Cortex of kidney (tissue), 1 donor: ENCODE measurements at places on chromosomes 12 and 14.

DNA sequence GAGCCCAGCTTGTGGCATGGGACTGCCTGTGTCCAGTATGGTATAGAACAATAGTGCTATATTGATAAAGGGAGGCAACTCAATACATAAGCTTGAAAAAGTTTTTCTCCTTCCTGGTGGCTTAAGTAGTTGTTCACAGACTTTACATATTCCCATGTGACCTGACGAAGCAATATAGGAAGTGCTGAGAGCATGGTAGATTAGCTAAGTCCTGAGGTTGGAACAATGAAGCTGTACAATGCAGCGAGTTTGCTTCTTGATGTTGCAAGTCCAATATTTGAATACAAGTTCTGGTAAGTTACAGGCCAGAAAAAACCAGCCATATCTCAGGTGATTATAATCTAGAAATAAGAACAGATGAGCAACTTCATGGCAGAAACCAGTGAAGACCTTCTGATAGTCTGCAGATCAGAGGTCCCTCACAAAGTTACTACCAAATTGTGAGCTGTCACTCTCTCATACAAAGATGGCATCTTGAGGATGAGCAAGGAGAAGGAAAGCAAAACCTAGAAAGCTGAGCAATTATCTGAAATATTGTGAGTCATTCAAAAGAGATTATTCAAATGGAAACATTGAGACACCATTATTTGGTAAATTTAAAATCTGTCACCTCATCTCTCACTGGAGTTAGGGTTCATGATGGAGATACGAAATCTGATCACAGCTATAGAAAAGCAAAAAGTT lies 72.9 kb upstream of the BTG1 start:
- no peak for DNase-seq

DNA sequence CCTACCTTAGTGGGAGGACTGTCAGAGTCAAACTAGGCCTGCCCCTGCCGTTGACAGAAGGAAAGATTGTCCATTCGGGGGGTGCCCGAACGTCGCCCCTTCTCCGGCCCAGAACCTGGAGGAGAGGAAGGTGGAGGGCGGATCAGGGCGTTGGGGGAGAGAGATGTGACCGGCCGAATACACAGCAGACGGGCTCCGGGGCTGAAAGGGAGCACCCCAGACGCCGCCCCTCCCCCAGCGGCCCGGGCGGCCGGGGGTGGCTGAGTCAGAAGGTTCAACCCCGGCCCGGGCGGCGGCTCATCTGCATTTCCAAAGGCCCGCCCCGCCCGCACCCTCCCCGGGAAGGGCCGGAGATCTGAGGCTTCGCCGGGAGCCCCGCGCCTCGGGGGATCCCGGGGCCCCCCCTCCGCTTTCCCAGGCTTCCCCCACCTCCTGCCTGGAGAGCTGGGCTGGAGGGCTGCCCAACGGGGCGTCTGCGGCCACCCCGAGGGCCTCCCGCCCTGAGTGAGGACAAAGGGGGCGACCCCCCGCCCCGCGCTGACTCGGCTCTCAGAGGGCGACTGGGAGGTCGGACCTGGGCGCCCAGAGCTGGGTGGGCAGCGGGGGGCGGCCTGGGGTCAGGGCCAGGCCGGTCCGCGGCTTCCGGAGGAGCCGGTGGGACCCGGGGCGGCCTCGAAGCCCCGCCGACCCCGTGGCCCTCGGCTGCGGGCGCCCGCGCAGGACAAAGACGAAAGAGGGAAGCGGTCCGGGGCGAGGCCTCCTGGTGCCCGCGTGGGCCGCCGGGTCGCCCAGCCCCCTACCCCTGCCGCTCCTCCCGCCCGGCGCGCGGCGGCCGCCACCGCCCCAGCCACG lies 3.7 kb upstream of the SETD1B start:
- DNase-seq: no peak

- DNase-seq: no peak
These were observed 11.2 kb downstream of the CEP170B start for GRCh38 chr14:104876251-104876699.

DNA sequence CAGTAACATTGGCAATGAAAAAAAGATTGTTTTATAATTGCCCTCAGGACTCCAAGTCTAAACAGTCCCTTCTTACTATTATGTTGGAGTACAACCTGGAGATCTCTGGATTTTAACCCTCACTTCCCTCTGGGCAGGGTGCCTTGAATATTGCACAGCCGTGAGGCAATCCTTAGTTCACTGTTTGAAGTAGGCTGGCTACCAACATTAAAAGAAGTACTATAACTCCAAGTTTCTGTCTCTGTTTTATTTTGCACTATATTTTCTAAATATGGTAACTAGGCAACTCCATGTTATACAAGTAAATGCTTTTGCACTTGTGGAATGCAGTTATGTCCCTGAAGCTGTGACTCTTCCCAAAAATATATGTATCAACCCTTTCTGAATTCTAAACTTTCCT lies 490.7 kb downstream of the EGLN3 start:
- no peak for DNase-seq

DNA sequence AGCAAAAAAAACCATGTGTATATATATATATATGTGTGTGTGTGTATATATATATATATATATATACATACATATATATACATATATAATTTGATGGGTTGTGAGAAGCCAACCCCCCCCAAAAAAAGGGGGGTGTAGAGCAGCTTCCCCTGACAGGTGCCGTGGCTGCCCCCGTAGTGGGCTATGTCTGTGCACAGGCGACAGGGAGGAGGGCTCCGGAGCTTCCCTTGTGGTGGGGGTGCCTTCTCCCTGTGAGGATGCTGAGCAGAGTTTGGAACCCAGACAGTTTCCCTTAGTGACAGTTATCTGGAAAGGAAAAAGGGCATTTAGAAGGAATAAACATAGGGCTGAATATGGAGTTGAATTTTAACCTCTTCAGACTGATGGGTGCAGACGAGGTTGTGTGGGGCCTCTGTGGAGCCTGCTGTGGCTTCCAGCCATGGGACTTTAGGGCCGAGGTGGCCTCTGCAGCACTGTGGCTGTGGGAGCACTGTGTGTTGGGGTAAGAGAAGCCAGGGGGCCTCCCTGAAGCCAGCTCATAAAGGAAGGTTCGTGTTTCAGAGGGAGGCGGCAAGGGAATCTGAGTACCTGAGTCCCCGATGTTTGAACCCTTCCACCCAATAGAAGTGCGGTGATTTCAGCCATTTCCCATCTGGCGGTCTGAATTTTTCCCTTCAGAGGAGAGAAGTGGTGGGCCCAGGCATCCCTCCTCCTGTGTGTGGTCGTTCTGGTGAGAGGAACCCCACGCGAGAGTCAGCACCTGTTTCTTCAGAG lies 19.8 kb downstream of the XRCC3 start:
- DNase-seq: no peak

DNA sequence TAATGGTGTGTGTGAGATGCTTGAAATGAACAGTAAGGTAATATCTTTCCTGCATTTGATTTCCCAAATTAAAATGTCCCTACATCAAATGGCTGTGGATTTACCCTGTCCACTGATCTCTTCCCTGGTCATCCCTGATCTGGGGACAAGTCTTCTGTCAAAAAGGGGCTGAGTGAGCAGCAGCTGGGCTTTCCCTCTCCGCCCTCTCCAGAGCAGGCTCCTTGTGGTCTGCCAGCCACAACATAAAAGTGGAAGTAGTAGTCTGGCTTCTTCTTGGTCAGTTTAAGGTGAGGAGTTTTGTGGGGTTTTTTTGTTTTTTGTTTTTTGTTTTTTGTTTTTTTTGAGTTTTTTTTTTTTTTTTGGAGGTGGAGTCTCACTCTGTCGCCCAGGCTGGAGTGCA lies 25.2 kb upstream of the PLXNC1 start:
- no peak for DNase-seq

GRCh38 chr12:112898380-112898779 lies 8.4 kb upstream of the OAS1 start:
- DNase-seq: no peak

DNA sequence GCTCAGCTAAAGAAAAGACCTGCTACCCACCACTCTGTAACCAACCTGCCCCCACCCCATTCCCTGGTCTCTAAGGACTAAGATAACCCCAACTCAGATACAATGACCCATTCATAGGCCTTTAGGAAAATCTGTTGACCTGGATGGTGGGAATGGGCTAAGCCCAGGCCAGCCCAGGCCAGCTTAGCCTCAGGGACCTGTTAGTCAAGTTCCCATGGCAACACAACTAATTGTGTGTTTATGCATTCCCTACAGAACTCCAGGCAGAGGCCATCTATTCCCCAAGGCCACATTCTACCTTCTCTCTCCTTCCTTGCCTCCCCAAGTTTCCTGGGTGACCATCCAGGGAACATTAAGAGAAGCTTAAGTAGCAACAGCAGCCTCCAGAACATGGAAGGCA lies 16.1 kb upstream of the KRT8 start:
- no peak for DNase-seq

DNA sequence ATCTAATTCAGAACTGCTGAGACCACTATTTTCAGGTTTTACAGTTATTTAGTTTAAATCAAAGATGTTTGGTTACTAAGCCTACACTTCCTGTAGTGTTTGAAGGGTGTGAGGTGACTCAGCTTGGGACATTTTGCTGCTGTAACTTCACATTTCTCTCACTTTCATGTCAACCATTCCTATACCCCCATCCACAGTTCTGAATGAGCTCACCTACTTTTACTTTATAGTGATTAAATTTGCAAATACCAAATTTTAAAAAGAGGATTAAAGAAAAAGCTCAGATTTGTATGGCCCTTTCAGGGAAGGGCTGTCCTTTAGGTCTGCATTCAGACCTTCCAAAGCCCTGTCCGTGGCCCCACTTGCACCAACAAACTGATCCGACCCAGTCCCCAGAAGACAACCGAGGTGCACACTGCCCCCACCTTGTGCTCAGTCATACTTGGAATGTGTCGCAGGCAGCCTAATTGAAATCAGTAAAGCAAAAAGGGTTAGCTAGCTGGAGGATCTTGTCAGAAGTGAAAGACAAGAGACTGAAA lies 174.4 kb downstream of the MON2 start:
- DNase-seq: no peak

GRCh38 chr14:22314183-22314820 lies 274.7 kb downstream of the DAD1 start:
- DNase-seq: no peak

- no peak for DNase-seq
These were observed 56.4 kb downstream of the MON2 start for GRCh38 chr12:62522984-62523383.

GRCh38 chr14:61553730-61554641 lies 141.3 kb upstream of the HIF1A start:
- no peak for DNase-seq

- DNase-seq: no peak
These were observed 3.8 kb upstream of the SCARB1 start for GRCh38 chr12:124867401-124867930.

GRCh38 chr14:71267007-71267513 lies 359.8 kb downstream of the PCNX1 start:
- no peak for DNase-seq

- no peak for DNase-seq
These were observed 65.5 kb upstream of the PRKD1 start for GRCh38 chr14:29993143-29993542.

DNA sequence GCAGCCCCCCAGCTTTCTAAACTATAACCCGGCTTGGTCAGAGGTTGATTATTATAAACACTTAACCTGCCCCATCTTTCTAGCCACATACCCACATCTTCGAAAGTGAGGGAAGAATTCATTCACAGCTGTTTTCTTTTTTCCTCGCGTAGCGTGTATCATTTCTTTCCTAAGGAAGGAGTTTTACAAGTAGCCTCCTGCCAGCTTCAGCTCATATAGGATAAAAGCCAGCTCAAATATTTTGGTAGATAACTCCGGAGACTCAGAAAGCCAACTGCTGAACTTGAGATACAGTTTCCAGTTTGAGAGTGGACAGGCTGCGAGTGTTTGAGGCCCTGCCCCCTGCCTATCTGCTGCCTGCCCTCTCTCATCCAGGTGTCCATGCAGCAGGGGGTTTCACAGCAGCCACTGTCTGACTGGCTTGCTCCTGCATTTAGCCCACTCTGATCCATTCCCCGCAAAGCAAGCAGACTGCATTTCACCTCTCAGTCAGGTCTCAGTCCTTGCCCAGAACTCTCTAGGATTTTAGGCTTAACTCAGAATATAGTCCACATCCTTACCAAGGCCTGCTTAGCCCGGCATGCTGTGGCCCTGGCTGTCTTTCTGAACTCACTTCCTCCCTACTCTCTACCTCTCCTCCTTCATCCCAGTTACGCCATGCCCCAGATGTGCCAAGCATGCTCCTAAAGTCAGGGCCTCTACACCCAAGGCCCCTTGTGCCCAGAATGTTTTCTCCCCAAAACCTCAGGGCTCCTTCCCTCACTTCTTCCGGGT lies 46.9 kb downstream of the EVL start:
- DNase-seq: no peak

GRCh38 chr12:70812136-70812535 lies 108.4 kb downstream of the PTPRR start:
- no peak for DNase-seq

- no peak for DNase-seq
These were observed 32.8 kb downstream of the ARHGAP5 start for GRCh38 chr14:32109676-32110547.

DNA sequence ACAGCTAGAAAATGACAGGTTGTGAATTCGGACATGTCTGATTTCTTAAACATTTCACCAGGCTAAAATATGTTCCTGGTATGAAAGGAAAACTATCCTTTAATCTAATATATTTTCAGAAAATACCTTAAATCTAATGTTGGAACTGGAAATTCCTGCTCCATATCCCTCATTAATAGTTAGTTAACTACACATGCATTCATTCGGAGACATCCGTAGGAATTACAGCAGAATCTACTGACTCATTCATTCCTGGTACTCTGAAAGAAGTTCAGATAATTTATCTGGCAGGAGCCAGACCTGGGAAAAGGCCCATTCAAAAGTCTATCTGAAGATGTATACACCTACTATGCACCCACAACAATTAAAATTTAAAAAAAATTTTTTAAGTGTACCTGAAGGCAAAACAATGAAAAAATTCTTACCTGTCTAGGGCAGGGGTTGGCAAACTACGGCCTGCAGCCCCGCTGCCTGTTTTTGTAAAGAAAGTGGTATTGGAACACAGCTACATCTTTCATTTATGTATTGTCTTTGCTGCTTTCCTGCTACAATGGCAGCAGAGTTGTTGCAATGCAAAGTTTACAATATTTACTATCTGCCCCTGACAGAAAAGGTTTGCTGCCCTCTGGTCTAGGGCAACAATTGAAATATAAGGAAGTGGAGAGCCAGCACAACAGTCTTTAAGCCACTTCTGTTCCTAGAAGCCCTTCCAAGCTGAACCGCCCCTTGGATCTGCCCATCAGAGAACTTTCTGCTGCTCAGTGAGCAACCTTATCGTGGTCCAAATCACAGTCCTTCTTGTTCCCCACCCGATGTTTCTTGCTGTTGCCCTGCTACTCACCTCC lies 17.9 kb upstream of the NFYB start:
- DNase-seq: no peak
